ENCODE measurements at places on chromosomes 5 and 9.

- H3K4me1 ChIP-seq: peaks cover 20% of the 10 kb centered on the region
- no peak overlapping the region for H3K4me3 ChIP-seq
- DNase-seq: no peak
- H3K27me3 ChIP-seq: no peaks in the 10 kb centered on the region
- no peak overlapping the region for H3K27ac ChIP-seq
These were observed 3.6 kb downstream of the CACFD1 start for GRCh38 chr9:133463234-133463863.

DNA sequence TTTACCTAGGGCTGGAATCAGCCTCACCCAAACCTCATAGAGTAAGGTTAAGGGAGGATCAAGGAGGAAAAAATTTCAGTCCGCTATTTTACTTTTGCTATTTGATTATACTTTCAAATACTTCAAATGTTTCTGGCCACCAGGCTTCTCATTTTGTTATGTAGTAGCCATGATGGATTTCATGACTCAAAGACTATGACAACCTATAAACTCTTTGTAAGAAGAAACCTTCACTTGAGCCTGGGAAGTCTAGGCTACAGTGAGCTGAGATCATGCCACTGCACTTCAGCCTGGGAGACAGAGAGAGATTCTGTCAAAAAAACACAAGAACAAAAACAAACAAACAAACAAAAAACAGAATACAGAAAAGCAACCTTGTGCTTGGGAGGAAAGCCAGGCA is 293.6 kb upstream of the TNC start:
- no peak overlapping the region for H3K27ac ChIP-seq
- no peaks in the 10 kb centered on the region for H3K36me3 ChIP-seq
- no peak for DNase-seq
- H3K27me3 ChIP-seq: no peaks in the 10 kb centered on the region
- no peaks in the 10 kb centered on the region for H3K4me1 ChIP-seq

DNA sequence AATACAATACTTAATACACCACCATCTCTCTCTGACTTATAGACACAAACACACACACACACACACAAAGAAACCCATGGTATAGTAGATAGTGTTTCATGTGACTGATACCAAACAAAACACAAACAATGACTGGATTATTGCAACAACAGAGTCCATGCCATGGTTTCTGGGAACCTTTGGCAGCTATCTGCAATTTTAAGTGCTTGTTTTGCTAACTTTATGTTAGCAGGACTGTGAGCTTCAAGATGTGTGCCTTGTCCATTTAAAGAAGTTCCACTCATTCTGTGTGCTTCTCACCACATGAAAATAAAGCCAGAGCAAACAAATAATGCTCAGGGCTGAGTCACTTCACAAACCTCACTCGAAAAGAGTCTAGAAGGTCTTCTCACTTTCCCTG is 15.1 kb upstream of the LURAP1L start:
- no peak overlapping the region for H3K27ac ChIP-seq
- DNase-seq: no peak
- H3K4me1 ChIP-seq: no peaks in the 10 kb centered on the region
- H3K27me3 ChIP-seq: no peaks in the 10 kb centered on the region
- H3K4me3 ChIP-seq: no peak overlapping the region

- no peaks in the 10 kb centered on the region for H3K27me3 ChIP-seq
- H3K4me3 ChIP-seq: no peak overlapping the region
- H3K27ac ChIP-seq: no peak overlapping the region
- DNase-seq: no peak
These were observed 34.7 kb upstream of the DMXL1 start for GRCh38 chr5:119036101-119036762.

GRCh38 chr9:133460405-133461175 is 812 bp downstream of the CACFD1 start:
- no peaks in the 10 kb centered on the region for H3K36me3 ChIP-seq
- peaks cover 21% of the 10 kb centered on the region for H3K4me1 ChIP-seq
- peak overlapping the region; percentile 74 for H3K4me3 ChIP-seq
- H3K27ac ChIP-seq: no peak overlapping the region
- no peak for DNase-seq

DNA sequence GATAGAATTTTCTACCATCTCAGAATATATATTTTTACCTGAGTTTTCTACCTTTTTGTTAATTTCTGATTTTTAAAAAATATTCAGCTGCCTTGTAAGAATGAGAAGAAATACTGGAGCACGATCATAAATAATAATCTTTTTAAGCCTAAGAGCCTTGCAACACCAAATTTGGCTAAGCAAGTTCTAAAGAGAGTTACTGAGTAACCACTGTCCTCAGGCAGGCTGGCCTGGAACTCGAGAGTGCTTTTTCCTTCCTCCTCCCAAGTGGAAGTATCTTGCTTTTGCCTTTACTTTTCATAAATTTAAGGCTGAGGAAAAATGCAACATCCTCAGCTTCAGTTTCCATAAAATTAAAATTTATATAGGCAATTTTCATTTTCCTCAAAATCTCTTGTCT is 21.0 kb downstream of the GLRX start:
- peaks cover 3% of the 10 kb centered on the region for H3K36me3 ChIP-seq
- no peaks in the 10 kb centered on the region for H3K27me3 ChIP-seq
- no peak overlapping the region for H3K27ac ChIP-seq
- no peak for DNase-seq

- no peak for DNase-seq
- H3K4me3 ChIP-seq: no peak overlapping the region
- H3K36me3 ChIP-seq: no peaks in the 10 kb centered on the region
- no peaks in the 10 kb centered on the region for H3K27me3 ChIP-seq
- no peak overlapping the region for H3K27ac ChIP-seq
- no peaks in the 10 kb centered on the region for H3K4me1 ChIP-seq
These were observed 86.5 kb downstream of the BNC2 start for GRCh38 chr9:16784002-16784401.

- H3K27ac ChIP-seq: no peak overlapping the region
- H3K4me3 ChIP-seq: no peak overlapping the region
- DNase-seq: no peak
- no peaks in the 10 kb centered on the region for H3K27me3 ChIP-seq
- H3K36me3 ChIP-seq: no peaks in the 10 kb centered on the region
These were observed 14.4 kb upstream of the TGFBR1 start for GRCh38 chr9:99090336-99091130.

- no peaks in the 10 kb centered on the region for H3K4me1 ChIP-seq
- no peak overlapping the region for H3K27ac ChIP-seq
- no peaks in the 10 kb centered on the region for H3K36me3 ChIP-seq
- no peaks in the 10 kb centered on the region for H3K27me3 ChIP-seq
These were observed 35.6 kb downstream of the ERGIC1 start for GRCh38 chr5:172869691-172870090.

GRCh38 chr9:121776739-121777637 is 125.6 kb downstream of the DAB2IP start:
- no peak overlapping the region for H3K4me3 ChIP-seq
- H3K4me1 ChIP-seq: no peaks in the 10 kb centered on the region
- no peak for DNase-seq
- H3K27me3 ChIP-seq: peaks cover 3% of the 10 kb centered on the region
- no peak overlapping the region for H3K27ac ChIP-seq

DNA sequence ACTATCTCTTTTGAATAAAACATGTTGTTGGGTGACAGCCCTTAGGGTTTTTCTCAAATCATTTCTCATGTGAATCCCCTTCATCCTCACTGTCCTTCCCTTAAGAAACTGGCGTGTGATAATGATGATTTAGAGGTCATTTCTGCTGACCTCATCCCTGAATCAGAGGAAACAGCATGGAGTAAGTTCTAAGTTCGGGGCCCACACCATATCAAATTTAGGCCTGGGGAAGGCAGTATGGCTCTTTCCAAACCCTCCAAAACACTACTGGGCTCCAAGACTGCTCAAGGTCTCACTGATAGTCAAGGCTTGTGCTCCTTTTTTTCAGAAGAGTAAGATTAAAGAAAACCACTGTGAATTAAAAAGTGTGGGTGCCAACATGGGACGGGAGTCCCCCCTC is 872 bp upstream of the SMIM3 start:
- peaks cover 10% of the 10 kb centered on the region for H3K36me3 ChIP-seq
- peak overlapping the region; percentile 74 for H3K27ac ChIP-seq
- H3K27me3 ChIP-seq: no peaks in the 10 kb centered on the region
- DNase-seq: no peak
- H3K4me3 ChIP-seq: peak overlapping the region; percentile 75

- no peak overlapping the region for H3K4me3 ChIP-seq
- H3K27ac ChIP-seq: no peak overlapping the region
- H3K36me3 ChIP-seq: no peaks in the 10 kb centered on the region
- no peaks in the 10 kb centered on the region for H3K4me1 ChIP-seq
These were observed 408.5 kb downstream of the KIAA0825 start for GRCh38 chr5:94209774-94210355.

- no peak overlapping the region for H3K27ac ChIP-seq
- H3K4me1 ChIP-seq: no peaks in the 10 kb centered on the region
- no peak for DNase-seq
- no peaks in the 10 kb centered on the region for H3K36me3 ChIP-seq
- H3K27me3 ChIP-seq: no peaks in the 10 kb centered on the region
These were observed 181.5 kb downstream of the OLFM1 start for GRCh38 chr9:135268981-135269380.

DNA sequence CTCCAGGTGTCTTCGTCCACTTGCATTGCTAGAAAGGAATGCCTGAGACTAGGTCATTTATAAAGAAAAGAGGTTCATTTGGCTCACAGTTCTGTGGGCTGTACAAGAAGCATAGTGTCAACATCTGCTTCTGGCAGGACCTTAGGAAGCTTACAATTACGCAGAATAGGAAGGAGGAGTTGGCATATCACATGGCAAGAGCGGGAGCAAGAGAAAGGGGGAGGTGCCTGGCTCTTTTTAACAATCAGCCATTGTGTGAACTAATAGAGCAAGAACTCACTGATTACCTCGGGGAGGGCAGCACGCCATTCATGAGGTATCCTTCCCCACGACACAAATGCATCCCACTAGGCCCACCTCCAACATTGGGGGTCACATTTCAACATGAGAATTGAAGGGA is 134.4 kb upstream of the EFNA5 start:
- no peaks in the 10 kb centered on the region for H3K36me3 ChIP-seq
- no peaks in the 10 kb centered on the region for H3K27me3 ChIP-seq
- no peak overlapping the region for H3K4me3 ChIP-seq
- peaks cover 15% of the 10 kb centered on the region for H3K4me1 ChIP-seq
- no peak for DNase-seq

GRCh38 chr9:38036359-38037084 is 32.5 kb downstream of the SHB start:
- no peaks in the 10 kb centered on the region for H3K36me3 ChIP-seq
- H3K4me1 ChIP-seq: no peaks in the 10 kb centered on the region
- no peak for DNase-seq

GRCh38 chr9:129347316-129348120 is 169.5 kb upstream of the IER5L start:
- no peaks in the 10 kb centered on the region for H3K27me3 ChIP-seq
- no peak overlapping the region for H3K27ac ChIP-seq
- no peak overlapping the region for H3K4me3 ChIP-seq

- peaks cover 61% of the 10 kb centered on the region for H3K4me1 ChIP-seq
- H3K27ac ChIP-seq: peak overlapping the region; percentile 99
- no peak overlapping the region for H3K4me3 ChIP-seq
- no peaks in the 10 kb centered on the region for H3K36me3 ChIP-seq
- no peak for DNase-seq
These were observed 55.5 kb upstream of the TNFAIP8 start for GRCh38 chr5:119300311-119300670.

DNA sequence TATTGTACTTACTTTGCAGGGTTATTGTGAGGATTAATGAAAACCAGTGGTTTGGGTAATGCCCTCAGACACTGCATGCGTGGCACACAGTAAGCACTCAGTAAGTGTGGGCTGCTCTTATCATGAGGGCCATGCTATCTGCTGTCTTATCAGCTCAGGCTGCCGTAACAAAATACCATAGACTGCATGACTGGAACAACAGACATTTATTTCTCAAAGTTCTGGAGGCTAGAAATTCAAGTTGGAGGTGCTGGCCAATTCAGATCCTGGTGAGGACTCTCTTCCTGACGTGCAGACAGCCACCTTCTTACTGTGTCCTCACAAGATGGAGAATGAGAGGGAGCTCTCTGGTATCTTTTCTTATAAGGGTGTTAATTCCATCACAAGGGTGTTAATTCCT is 23.9 kb upstream of the SH3PXD2B start:
- H3K36me3 ChIP-seq: no peaks in the 10 kb centered on the region
- H3K27me3 ChIP-seq: no peaks in the 10 kb centered on the region
- H3K4me3 ChIP-seq: no peak overlapping the region
- no peak for DNase-seq
- no peaks in the 10 kb centered on the region for H3K4me1 ChIP-seq

- no peak overlapping the region for H3K27ac ChIP-seq
- DNase-seq: no peak
- no peaks in the 10 kb centered on the region for H3K27me3 ChIP-seq
- H3K4me1 ChIP-seq: peaks cover 37% of the 10 kb centered on the region
These were observed 38.4 kb downstream of the EBF1 start for GRCh38 chr5:159061179-159061796.

GRCh38 chr5:74326571-74327338 is 313.8 kb downstream of the ENC1 start:
- H3K27ac ChIP-seq: no peak overlapping the region
- H3K36me3 ChIP-seq: no peaks in the 10 kb centered on the region
- peak; percentile 55 for DNase-seq
- H3K4me3 ChIP-seq: no peak overlapping the region
- no peaks in the 10 kb centered on the region for H3K27me3 ChIP-seq

GRCh38 chr5:16570121-16570815 is 46.5 kb downstream of the RETREG1 start:
- DNase-seq: no peak
- no peak overlapping the region for H3K27ac ChIP-seq
- no peaks in the 10 kb centered on the region for H3K4me1 ChIP-seq
- no peaks in the 10 kb centered on the region for H3K36me3 ChIP-seq
- H3K4me3 ChIP-seq: no peak overlapping the region

- H3K36me3 ChIP-seq: peaks cover 24% of the 10 kb centered on the region
- H3K27me3 ChIP-seq: no peaks in the 10 kb centered on the region
- no peak overlapping the region for H3K27ac ChIP-seq
- no peak overlapping the region for H3K4me3 ChIP-seq
- DNase-seq: no peak
These were observed 126.2 kb downstream of the MAPKAP1 start for GRCh38 chr9:125580701-125581286.

DNA sequence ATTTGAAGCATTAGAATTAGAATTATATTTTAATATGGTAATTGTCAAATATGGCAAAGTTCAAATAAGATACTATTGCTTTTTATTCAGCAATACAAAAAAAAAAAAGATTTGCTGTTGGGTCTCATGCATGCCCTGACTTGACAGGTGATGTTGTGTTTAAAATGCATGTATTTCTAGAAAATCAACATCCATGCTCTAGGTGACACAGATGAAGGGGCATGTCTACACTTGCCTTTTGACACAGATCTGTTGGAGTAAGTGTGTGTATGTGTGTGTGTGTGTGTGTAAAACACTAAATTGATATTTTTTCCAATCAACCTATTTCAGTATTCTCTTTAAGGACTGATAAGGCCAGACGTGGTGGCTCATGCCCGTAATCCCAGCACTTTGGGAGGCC is 38.1 kb upstream of the SMARCA2 start:
- H3K4me3 ChIP-seq: no peak overlapping the region
- H3K4me1 ChIP-seq: no peaks in the 10 kb centered on the region
- no peaks in the 10 kb centered on the region for H3K36me3 ChIP-seq
- H3K27me3 ChIP-seq: no peaks in the 10 kb centered on the region
- no peak for DNase-seq

- peaks cover 44% of the 10 kb centered on the region for H3K4me1 ChIP-seq
- H3K4me3 ChIP-seq: no peak overlapping the region
- DNase-seq: no peak
- H3K27ac ChIP-seq: 0 out of 2 replicates have a peak overlapping the region, but pooled peaks have one; percentile 9
- H3K36me3 ChIP-seq: peaks cover 53% of the 10 kb centered on the region
These were observed 11.7 kb downstream of the DOCK2 start for GRCh38 chr5:169648725-169649310.

- H3K27me3 ChIP-seq: no peaks in the 10 kb centered on the region
- H3K4me1 ChIP-seq: no peaks in the 10 kb centered on the region
- no peak for DNase-seq
These were observed 93.0 kb downstream of the WNK2 start for GRCh38 chr9:93276973-93277372.
